ENCODE measurements at places on chromosomes 4 and X.

GRCh38 chrX:154397888-154398667 lies at the start of gene RPL10:
Gene RPL10, plus strand, starts transcription at chrX:154398377. Its CDS starts 143 bp downstream, at chrX:154398520.
- DNase-seq: peak; percentile 97

DNA sequence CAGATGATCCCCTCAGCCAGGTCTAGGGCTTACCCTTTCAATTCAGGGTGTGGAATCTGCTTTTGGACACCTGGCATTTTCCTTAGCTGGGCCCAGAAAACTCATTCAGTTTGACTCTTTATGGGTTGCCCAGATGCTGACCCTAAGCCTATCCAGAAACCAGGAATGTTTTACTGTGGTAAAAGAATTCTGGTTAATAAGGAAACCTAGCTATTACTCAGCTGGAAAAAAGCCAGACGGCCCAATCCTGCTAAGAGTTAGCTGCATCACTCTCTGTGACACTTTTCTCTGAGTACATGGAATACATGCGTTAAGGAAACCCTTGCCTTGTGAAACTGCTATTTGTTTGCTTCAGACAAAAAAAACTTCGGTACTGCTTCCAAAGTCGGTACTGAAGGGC lies 28.0 kb downstream of the ING2 start:
- DNase-seq: no peak

DNA sequence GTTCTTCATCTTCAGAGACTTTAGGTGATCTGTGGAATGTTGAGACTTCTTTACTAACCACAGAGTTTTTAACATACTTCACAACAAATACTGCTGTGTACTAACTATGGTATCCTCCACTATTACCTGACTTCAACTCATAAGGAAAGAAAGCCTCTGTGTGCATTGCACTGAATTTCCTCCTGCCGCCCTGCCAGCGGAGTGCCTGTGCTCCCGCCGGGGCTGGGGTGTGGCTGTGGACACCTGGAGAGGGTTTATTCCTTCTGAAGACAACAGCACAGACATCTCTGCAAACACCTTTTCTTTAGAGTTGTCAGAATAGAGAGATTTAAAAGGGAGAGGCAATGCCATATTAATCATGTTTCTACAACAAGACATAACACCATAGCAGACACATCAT lies 63.3 kb downstream of the FAT1 start:
- DNase-seq: no peak

DNA sequence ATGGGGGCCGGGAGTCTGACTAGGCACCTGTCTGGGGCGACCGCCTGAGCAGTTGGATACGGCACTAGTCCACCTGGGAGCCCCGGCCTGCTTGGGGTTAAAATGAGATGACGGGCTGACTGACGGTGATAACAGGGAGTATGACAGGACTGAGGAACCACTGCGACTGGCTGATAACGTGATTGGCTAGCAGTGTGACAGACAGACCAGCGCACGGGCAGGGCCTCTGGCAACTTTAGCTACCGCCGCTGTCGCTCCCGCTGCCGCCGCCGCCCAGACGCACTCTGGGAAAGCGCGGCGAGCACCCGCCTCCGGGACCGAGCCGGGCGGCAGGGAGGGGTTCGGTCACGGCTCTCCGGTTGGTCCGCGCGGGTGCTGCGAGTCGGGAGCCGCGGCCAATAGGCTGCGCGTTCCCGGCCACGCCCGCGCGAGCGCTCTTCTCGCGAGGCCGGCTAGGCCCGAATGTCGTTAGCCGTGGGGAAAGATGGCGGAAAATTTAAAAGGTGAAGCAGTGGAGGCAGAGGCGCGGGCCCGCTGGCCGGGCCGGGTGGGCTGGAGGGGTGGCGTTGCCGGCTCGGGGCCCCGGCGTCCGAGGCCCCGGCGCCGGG lies at the start of gene SUV39H1:
Gene SUV39H1, plus strand, starts transcription at position 434 of the 608 bp plus-strand sequence. Its CDS starts 51 bp downstream, at position 485.
- DNase-seq: peak; percentile 82

DNA sequence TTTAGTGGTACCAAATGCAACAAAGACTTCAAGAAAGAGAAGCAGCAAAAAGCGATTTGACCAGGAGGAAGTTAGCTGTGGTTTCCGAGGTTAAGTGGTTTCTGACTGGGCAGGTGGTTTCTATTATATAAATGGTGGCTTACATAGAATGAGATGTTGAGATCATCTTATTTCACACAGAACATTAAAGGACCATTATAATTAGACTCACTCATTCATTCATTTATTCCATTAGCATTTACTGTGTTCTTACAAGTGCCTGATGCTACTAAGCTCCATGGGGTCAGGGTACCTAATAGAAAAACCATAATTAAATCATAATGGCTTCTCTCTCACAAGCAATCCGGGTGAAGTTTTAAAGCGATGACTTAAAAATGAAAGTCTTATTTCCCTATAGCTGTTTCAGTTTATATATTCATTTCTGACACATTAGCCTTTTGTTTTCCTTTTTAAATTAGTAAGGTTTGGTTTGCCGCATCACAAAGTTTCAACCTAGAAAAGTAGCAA lies 10.6 kb downstream of the TSPAN6 start:
- no peak for DNase-seq

GRCh38 chr4:20505927-20506326 lies 194.3 kb upstream of the PACRGL start:
- DNase-seq: no peak

DNA sequence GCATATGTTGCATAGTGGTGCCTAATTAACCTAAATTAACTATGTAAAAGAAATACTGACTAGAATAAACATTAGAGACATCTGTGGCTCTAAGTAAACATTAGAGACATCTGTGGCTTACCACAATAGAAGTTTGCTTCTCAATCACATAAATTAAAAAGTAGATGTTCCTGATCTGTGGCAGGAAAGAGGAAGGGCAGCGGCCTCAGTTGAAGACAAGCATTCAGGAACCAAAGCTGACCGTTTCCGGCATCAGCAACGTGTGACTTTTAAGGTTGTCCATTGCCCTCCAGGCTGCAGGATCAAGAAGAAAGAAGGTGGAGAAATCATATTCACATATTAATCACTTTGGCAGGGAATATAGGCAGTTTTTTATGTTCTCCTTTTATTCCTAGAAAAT lies 336.3 kb upstream of the TRAM1L1 start:
- no peak for DNase-seq

- DNase-seq: no peak
These were observed 13.5 kb downstream of the HERC3 start for GRCh38 chr4:88605736-88606135.

DNA sequence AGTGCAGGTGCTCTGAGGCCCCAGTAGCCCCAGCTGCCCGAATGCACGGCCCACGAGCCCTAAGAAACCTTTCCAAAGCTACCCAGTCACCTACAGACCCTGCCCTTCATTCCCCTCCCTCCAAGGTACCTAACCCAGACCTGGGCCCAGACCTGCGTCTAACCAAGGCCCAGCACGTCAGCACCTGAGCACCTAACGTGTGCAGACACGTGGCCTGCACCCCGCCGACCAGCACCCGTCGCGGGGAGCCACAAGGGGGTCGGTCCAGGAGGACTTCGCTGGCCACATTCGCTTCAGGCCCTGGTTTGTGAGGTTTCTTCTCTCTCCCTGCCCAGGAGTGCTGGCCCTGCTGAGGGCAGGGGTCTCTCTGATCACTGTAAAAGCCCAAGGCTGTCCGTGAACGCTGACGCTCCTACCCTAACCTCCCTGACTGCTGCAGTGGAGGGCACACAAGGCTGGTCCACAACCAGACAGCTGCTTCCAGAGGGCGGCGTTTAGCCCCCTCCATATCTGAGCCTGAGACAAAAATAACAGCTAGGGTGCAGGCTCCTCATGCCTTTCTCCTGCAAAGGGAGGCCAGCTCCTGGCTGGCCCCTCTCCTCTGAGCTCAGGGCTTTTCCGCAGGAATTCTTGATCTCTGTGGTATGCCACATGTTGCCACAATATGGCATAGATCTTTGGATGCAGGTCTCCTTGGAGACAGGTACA lies 31.8 kb downstream of the WDR1 start:
- DNase-seq: peak; percentile 38

DNA sequence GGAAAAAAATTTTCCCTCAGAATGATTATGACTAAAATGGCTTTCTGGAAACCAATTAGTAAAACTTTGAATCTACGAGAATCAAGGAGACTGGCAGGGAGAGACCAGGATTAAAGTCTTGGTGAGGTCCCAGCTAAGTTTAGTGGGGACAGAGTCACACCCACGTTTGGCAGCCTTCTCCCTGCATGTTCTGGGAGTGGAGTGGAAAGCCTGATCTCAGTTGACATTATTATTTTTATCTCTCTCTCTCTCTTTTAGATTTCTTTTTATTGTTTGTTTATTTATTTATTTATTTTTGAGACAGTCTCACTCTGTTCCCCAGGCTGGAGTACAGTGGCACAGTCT lies 67.8 kb downstream of the MED28 start:
- DNase-seq: no peak

All from Peyer's patch (tissue), 4 donors.